Effector memory CD4-positive, alpha-beta T cell (primary cell): ENCODE measurements at places on chromosomes 6 and 20.
A peak's percentile ranks its signal among the peaks of the same experiment; 100 is the strongest.

DNA sequence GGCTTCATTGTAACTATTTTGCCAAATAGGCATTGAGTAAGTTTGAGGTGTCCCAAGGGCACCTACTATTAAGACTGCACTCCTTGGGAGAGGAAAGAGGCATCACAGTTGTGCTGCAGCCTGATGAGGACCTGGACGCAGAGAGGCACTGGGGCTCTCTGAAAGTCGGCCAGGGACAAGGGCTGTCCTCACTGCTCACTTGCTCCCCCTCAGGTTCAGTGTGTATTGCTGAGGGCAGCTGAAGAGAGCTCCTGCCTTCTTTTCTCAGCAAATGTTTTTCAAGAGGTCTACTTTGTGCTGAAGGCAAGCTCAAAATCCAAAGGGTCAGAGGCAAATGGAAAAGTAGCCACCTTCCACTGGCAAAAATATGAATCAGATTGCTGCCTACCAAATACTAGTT, 331.8 kb downstream of the RIMS1 start:
- DNase-seq: no peak

DNA sequence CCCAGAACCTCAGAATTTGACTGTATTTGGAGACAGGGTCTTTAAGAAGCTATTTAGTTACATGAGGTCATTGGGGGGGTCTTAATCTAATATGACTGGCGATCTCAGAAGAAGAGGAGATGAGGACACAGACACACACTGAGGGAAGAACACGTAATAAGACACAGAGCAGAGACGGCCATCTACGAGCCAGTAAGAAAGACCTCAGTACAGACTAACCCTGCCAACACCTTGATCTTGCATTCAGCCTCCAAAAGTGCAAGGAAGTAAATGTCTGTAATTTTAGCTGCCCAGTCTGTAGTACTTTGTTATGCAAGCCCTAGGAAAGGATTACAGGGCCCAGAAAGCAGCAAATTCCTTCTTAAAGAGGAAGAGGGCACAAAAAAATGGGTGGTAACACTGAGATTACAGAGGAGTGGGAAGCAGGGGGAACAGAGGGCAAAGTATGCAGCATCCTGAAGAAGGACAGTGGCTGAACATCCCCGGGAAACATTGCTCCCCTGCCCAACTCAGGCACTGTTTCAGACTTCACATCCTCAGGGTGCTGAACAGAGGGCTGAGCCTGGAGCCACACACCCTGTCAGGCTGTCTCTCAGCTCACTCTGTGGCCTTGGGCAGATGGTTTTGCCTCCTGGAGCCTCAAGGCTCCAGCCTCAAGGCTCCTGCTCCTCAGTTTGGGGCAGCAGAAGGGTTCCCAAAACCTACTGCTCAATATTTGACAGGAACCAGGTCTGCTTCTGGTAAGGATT, 27.9 kb upstream of the SIRPG start:
- DNase-seq: no peak

GRCh38 chr6:50211582-50211981, 161.9 kb upstream of the DEFB112 start:
- no peak for DNase-seq

DNA sequence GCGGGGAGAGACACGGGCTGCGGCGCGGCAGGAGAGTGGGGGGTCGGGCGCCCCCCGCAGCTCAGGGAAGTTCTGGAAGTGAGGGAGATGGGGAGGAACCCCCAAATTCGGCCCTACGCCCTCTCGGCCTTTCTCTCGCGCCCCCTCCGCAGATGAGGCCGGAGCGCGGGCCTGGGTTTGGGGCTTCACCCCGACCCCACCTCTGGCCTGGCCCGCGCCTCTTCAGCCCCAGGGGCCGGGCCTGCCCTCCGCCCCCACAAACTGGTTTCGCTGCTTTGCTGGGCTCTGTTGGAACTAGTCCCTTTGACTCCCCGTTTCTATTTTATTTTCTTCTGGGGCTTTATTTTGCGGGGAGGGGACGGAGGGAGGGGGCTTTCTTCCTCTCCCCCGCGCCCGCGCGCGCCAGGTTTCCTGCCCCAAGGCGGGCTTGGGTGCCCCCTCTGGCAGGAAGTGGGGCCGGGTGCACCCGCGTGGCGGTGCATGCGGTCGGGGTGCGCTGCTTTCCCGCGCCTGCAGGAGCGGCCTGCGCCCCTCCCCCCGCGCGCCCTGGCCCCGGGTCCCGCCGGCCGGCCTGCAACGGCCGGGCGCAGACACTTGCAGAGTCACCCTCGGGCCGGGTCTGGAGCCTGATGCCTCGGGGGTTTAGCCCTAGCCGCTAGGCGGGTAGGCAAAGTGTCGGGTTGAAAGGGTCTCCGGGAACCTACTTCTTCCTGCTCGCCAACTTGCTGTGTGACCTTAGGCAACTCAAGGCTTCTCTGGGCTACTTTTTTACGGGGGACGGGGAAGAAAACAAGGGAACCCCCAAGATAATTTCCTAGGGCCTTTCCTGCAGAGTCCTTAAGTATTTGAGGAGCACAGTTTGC, 1.3 kb downstream of the HMGA1 start:
- DNase-seq: peak; percentile 65

GRCh38 chr20:32201296-32201976, 6.1 kb downstream of the PLAGL2 start:
- no peak for DNase-seq

DNA sequence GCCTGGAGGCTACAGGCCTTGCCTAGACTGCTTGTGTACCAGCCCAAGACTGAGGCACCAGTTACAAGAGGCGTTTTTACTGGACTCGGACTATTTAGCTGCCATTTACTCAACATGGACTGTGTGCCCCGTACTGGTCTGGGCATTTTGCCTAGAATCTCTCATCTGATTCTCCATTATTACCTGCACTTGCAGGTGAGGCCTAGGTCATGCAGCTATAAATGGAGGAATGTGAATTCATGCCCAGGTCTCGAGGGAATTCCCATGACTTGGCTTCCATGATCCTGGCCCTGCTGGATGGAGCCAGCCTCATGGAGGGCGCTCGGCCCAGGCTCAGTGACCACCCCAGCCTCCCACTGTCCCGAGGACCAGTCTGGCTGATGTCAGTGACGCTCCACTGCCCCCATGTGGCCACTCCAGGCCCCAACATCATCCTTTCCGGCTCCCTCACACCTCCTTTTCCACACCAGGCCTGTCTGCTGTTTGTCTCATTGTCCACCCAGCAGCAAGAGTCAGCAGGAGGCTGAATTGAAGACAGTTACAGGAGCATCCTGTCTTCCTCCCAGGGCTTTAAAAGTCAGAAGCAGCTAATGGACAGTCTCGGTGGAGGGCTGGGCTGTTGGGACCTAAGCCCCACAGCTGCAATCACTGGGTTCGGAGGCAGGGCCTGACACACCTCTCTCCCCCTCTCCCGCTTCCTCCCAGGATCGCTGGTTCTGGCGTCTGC, 8.7 kb downstream of the MMP24OS start:
- peak; percentile 21 for DNase-seq

DNA sequence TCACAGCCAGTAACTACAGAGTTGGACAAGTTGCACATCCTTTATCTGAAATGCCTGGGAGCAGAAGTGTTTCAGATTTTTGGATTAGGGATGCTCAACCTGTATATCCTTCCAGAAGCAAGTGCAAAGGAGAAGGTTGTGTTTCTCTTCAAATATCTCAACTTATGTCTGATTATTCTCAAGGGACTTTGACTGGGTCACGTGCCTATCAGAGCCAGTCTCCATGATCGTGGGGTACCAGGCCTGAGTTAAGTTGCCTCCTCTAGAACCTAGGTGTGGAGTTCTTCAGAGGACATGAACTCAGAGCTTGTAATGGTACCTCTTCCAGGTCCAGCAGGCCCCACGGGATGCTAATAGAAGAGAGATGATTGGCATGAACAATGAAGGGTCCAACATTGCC, 7.8 kb downstream of the CD83 start:
- no peak for DNase-seq

DNA sequence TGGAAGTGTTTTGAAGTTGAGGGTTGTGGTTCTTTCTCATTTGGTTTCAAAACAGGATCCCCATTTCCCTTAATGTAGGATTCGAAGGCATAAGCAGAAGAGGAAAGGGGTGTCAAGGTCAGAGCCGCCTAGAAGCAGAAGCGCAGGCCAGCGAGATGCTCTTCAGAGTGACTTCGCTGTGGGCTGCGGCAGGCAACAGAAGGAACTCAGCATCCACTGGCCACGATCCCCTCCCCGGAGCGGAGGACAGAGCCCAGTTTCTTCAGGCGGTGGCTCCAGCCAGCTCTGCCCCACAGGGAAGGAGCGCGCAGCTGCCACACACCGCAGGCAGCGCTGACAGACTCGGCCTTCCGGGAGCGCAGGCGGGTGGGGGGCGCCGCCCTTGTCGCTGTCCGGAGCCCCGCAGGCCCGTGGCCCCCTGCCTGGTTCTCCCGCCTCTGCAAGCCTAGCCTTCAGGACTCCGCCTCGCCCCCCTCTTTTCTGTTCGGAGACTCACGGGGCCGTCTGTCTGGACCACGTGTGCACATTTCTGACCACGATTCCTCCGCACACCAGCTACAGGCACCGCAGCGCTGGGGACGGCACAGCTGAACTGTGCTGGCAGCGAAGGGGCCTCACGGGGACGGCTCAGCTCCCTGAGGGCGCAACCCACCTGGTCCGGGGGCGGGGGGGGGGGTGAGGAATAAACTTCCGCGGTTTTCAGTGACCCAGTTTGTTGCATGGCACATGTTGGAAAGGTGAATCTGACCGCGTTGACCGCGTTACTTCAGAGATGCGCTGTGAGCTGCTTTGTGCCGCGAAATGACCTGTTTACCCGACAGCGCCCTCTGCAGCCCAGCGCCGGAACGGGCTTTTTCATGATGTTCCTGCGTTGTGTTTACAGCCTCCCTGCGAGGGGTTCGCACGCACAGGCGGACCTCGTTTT, 26.1 kb downstream of the TTLL2 start:
- peak; percentile 68 for DNase-seq

- no peak for DNase-seq
Measured at GRCh38 chr6:87366899-87367298, 22.3 kb downstream of the C6orf163 start.

- no peak for DNase-seq
Measured at GRCh38 chr6:11358904-11359830, 126.7 kb upstream of the NEDD9 start.

DNA sequence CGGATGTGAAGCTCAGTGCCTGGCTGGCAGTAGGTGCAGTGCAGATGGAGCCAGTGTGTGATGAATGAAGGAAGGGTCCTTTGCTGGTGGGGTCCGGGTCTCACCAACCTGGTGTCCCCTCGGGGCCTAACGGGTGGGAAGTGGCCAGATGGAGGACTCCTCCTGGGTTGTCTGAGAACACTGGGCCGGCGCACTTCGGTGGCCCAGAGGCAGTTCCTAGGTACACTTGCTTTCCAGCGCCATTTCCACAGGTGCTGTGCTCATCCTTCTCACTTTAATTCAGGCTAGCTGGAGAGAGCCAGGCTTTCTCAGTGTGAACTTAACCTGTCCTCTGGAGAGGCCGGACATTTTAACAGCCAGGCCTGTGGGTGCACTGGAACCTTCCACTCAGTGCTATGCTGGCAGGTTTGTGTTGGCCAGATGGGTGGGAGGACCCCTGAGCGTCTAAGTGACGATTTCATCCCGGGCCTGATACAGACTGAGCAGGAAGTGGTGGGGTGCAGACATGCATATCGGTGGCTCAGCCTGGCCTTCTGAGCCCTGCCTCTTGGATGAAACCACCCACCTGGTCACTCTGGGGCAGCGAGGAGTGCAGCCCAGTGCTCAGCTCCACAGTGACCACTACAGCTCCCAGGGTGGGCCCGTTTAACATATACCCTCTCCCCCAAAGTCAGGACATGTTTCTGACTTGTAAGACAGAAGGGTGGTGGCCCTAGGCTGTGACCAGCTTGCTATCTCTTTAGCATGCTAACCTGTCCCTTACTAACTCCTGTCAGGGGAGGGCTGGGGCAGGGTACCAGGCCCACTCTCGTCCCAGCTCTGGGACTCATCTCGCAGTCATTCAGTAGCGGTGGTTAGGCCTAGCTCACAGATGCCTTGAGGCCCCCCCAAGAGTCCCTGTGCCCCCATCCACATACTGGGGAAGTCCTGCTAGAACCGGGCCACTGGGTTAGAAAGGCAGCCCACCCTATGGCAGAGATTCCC, 8.2 kb upstream of the PYGB start:
- DNase-seq: no peak

DNA sequence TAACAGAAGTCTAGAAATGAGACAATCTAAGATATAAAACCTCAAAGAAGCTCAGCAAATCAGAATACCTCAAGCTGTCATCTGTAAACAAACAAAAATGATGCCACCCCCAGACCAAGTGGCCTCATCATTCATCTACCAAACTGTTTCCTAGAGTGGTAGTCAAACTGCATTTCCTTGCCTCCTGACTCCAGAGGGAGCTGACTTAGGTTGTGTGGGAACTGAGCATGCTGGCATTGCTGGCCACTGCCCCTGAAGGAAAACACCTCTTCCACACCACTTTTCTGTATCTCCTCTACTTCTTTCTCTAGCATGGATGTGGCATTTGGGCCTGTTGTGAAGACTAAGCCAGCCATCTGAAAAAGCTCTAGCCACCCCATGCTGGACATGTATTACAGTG, 56.3 kb downstream of the ZHX3 start:
- no peak for DNase-seq

- no peak for DNase-seq
Measured at GRCh38 chr6:73696966-73697655, 1.1 kb downstream of the CD109 start.

DNA sequence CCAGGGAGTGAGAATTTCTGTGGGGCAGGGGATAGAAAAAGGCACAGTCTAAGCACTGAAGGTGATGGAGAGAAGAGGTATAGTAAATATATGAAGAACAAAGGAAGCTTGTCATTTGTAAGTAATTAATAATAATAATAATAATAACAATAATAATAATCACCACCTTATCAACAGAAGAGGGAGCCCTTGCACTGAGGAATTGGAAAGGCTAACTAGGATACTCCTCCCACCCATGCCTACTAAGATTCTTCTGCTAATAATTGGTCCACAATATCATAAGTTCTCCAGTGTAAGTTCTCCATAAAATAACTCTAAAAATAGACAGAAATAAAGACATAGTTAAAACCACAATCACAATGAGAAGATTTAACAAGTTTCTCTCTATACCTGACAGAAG, 912 bp upstream of the OR12D3 start:
- no peak for DNase-seq

DNA sequence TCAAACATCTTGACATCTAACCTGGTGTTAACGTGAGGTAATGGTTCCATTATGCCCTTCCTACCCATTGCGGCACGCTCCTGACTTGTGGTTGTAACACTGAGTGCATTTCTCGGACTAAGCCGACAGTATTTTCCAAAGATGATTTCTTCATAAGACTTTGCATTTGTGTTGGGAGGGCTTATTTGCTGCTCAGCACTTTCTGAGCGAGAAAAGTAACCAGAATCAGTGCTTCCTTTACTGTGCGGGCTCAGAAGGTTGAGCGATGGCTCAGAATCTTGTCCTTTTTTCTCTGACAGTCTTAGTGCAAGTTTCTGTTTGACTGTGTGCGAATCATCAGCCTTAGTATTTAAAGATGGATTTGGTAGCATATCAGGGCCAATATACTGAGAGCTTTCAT, 171.7 kb downstream of the HIVEP2 start:
- DNase-seq: no peak
